CD4-positive, alpha-beta T cell treated with Interleukin-2 at 100 ng/mL for 4 hours (primary cell): ENCODE measurements at places on chromosomes 7 and 10.

DNA sequence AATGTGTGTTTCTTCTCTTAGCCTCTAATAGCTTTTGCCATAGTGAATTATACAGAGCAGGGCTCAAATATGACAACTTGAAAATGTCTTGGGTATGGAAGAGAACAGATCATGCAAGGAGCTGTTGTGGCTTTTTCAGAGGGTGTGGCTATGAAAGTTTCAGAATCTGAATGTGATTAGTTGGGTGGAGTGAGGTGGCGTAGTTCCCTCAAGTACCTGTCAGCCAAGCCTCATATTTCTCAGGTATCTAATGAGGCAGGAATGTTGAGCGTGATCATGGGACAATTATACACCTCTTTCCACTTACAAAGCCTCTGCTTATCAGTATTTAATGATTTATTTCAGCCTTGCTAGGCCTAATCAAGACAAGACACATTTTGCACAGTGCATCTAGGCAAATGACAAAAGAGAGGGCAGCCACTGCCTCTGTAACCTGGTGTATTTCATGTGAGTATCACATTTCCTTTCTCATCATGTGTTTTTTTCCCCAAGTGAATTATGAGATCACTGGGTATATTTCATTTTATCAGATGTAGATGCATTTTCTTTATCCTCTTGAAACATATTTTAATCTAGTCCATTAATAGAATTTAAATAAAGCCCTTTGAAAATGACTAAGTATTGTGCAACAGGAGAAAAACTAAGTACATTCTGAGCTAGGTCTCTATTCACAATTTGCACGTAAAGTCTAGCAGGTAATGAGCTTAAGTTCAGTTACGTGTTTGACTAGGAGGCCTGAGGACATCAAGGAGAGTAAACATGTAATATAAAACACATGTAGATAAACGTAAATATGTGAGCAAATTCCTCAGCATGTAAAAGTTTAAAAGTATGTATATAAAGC lies 644.4 kb upstream of the IGFBP3 start:
- no peak for DNase-seq

DNA sequence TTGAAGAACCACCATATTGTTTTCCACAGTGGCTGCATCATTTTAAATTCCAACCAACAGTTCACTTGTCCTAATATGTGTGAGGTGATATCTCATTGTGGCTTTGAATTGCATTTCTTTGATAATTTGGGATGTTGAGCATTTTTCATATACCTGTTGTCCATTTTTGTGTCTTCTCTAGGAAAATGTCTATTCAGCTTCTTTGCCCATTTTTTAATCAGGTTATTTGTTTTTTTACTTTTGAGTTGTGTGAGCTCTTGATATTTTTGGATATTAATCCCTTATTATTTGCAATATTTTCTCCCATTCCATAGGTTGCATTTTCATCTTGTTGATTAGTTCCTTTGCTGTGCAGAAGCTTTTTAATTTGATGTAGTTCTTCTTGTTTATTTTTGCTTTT lies 95.1 kb upstream of the CCDC71L start:
- DNase-seq: no peak

GRCh38 chr10:110358869-110359629 lies 54.3 kb upstream of the SMNDC1 start:
- DNase-seq: no peak

DNA sequence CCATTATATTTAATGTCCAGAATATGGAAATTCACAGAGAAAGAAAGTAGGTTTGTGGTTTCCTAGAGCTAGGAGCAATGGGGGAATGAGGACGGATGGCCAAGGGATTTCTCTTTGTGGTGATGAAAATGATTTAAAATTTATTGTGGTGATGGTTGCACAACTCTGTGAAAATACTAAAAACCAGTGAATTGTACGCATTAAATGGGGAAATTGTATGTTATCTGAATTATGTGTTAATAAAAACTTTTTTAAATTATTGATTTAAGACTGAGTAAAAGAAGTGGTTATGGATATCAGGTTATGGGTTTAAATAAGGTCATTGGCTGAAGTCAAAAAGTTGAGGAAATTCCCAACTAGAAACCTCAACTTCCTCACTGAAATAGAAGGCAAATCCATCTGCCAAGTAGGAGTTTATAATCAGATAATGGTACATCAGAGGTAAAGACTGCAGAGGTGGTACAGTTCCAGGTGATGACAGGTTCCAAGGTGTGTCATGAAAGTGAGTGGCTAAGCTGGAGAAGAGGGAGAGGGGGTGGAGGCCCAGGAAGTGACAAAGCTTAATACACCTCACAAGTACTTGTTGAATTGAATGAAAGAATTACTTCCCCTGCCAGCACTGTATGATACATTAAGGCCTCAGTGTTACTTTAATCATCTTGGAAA lies 68.9 kb upstream of the CCDC71L start:
- no peak for DNase-seq

DNA sequence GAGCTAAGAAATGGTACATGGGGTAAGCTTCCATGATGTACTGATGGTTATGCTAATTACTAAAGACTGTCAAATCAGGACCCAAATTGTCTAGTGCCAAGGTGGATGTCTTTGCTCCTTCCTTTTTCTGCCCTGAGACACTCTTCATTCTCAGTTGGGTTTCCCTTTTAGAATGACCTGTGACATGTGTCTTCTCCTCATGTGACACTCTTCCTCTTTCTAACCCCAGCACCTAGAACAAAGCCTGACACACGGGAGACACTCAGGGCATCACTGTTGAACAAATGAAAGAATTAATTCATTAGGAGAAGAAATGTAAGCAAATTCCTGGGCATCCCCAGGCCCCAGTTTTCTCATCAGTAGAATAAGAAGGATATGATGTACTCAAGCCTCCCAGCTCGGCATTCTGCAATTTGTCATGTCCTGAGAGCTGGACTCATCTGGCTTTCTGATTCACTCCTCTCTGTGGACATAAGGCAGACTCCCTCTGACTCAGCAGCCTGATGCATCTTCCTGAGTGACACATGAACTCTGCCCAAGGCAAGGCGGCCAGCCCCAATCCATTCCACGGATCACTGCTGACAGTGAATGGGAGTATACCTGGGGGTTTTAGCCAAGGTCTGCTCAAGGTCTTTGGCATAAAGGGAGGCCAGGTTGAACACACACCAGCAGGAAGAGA lies 473.8 kb downstream of the KCNMA1 start:
- no peak for DNase-seq

DNA sequence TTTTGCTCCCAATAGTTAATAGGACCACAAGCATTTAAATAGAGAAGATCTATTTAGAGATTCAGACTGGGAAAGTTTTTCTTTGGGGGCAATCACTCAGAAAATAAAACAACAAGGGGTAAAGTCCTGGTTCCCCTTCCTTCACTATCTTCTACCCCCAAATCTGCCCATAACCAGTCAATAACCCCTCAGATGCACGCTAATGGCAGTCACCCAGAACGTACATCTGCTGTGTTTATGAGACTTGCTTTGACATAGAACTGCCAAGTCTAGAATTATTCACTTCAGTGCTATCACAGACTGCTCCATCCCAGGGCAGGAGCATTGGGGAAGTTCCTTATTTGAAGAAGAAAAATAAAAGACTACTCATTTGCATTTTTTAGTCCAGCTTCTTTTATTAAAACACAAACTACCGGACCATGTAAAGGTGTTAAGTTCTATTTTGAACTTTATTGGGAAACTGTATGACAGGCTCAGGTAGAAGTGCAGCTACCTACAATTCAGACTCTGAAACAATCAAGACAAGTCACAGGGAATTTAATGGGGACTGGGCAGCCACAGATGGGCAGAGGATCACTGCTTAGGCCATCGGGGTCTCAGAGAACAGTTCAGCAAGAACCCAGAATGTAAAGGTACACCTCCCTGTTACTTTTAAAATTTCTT lies 38.4 kb downstream of the ANK3 start:
- no peak for DNase-seq

DNA sequence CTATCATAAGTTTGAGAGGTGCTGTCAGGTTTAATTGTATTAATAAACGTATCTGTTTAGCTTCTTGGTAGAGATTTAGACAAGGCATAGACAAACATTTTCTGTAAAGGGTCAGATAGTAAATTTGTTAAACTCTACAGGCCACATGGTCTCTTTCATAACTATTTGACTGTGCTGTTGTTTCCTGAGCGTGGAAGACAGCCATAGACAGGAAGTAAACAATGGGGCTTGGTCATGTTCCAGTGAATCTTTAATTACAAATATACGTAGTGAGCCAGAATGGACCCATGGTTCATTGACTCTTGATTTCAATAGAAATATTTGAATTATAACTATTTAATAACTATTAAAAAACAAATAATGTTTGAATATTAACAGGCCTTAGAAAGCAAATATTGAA lies 451.1 kb downstream of the SH2D4B start:
- DNase-seq: no peak

- DNase-seq: no peak
These were observed 103.3 kb downstream of the SEMA3A start for GRCh38 chr7:84091318-84091717.

DNA sequence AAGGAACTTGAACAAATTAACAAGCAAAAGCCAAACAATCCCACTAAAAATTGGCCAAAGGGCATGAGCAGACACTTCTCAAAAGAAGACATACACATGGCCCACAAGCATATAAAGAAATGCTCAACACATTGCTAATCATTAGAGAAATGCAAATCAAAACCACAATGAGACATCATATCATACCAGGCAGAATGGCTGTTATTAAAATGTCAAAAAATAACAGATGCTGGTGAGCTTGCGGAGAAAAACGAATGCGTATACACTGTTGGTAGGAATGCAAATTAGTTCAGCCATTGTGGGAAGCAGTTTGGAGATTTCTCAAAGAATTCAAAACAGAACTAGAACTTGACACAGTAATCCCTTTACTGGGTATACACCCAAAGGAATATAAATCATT lies 311.7 kb upstream of the HPS1 start:
- no peak for DNase-seq

- no peak for DNase-seq
These were observed 526.8 kb downstream of the PLXDC2 start for GRCh38 chr10:20343036-20343435.

- DNase-seq: no peak
These were observed 439.6 kb downstream of the TNS3 start for GRCh38 chr7:47142169-47142866.

DNA sequence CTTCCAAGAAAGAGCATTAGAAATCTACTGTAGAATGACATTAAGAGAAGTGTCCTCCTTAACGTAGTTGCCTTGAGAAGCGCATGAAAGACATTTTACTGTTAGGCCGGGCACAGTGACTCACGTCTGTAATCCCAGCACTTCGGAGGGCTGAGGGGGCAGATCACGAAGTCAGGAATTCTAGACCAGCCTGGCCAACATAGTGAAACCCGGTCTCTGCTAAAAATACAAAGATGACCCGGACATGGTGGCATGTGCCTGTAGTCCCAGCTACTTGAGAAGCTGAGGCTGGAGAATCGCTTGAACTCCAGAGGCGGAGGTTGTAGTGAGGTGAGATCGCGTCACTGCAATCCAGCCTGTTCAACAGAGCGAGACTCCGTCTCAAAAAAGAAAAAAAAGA lies 28.9 kb downstream of the TARP start:
- DNase-seq: no peak

- no peak for DNase-seq
These were observed 12.5 kb downstream of the ADRA2A start for GRCh38 chr10:111089293-111089692.

DNA sequence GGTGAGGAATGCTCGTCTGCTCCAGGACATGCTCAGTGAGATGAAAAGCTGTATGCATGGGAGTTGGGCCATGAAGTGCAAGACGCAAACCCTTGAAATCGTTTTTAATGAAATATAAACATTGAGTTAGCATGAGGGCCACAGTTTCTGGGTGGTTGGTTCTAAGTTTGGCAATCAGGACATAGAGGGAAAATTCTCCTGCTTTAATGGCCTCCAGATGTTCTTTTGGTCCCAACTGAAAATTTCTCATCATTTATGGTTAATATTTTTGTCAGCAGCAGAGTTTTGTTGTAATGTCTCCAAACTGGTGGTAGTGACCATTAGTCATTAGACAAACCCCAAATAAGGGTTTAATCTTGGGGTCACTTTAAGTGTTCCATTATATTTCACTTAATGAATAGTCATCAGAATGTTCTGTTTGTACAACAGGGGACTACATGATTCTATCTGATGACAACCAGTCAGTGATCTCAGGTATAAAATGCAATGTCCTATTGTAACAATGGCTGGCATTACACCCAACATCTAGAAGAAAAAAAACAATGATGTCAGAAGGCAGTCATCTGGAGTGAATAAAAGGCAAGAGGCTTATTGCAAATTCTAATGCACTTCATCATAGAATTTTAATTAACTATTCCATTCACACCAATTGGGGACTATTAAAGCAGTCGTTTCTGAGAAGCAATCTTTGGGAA lies 197.4 kb downstream of the JCAD start:
- no peak for DNase-seq

- DNase-seq: no peak
These were observed 11.4 kb upstream of the NEUROG3 start for GRCh38 chr10:69584624-69585023.

DNA sequence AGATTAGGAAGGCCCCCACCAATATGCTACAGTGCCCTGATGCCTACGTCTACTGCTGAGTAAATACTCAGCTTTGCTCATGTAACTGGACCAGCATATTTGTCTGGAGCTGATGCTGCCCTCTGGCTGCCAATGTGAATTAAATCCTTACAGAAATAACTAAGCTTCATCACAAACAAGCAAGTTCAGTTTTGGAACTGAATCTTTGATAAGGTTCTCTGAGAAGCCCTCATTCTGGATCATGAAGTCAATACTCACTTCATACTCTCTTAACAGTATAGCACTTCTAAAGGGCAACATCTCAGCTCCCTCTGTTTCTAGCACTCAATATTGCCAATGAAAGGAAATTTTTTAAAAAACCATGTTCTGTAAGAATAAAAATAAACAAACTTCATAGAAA lies 246.7 kb downstream of the ETV1 start:
- peak; percentile 15 for DNase-seq

GRCh38 chr7:135235841-135236240 lies 2.2 kb downstream of the STRA8 start:
- no peak for DNase-seq

DNA sequence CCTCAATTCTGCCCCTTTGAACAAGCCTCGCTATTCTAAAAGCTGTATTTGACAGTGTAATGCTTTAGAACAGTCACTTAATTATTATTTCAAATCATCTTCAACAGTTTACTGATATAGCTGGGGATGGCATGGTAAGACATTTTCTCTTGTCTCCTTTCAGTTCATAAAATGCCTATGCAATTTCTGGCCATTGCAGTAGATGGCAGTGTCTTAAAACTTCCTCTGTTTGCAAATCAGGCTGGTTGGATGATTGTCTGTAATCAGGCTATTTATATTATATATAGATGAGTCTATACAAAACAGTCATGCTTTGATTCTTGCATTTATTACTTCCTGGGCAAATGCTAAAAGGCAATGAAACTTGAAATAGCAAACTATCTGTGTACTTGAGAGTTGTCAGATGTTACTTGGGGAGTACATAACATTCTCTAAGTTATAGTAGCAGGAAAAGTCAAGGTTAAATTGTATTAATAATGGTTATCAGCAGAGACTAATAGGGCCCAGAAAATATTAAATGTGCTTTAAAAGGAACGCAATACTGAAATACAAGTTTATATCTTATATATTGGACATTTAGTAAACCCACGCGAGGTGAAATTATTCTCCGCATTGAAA lies 55.5 kb upstream of the LHFPL3 start:
- no peak for DNase-seq
